ENCODE measurements at places on chromosomes 7 and 10.

GRCh38 chr7:50531928-50532327 is 33.3 kb downstream of the DDC start:
- H3K4me3 ChIP-seq: no peak overlapping the region
- H3K4me1 ChIP-seq: no peaks in the 10 kb centered on the region
- H3K36me3 ChIP-seq: no peaks in the 10 kb centered on the region
- no peak overlapping the region for H3K27ac ChIP-seq
- no peaks in the 10 kb centered on the region for H3K27me3 ChIP-seq

GRCh38 chr7:144818511-144818910 is 17.3 kb downstream of the TPK1 start:
- H3K27ac ChIP-seq: no peak overlapping the region
- H3K36me3 ChIP-seq: no peaks in the 10 kb centered on the region
- no peak overlapping the region for H3K4me3 ChIP-seq
- H3K4me1 ChIP-seq: no peaks in the 10 kb centered on the region

DNA sequence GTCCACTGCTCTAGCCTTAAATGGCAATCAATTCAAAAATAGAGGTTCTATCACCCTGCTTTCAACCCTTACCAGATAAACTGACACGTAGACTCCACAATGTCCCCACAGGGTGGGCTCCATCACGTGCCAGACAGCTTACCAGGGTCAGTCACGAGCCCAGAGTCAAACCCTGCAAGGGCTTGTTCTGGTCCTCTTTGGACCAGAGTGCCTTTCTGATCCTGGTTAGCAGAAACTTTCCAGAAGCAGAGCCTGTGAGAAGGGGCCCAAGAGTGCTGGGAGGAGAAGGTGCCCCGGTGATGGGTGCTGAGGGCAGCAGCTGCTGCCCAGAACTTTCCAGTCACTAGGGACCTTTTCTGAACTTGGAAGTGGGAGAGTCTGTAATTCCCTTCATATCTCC is 354 bp upstream of the GIMAP5 start:
- DNase-seq: no peak
- H3K4me3 ChIP-seq: peak overlapping the region; percentile 45
- H3K27me3 ChIP-seq: peaks cover 3% of the 10 kb centered on the region
- H3K4me1 ChIP-seq: no peaks in the 10 kb centered on the region

- peaks cover 35% of the 10 kb centered on the region for H3K27me3 ChIP-seq
- H3K36me3 ChIP-seq: no peaks in the 10 kb centered on the region
- H3K27ac ChIP-seq: no peak overlapping the region
- H3K4me3 ChIP-seq: no peak overlapping the region
These were observed 65.2 kb downstream of the ELFN1 start for GRCh38 chr7:1735262-1735661.

- no peak overlapping the region for H3K4me3 ChIP-seq
- no peaks in the 10 kb centered on the region for H3K4me1 ChIP-seq
- peaks cover 5% of the 10 kb centered on the region for H3K27me3 ChIP-seq
- H3K27ac ChIP-seq: peak overlapping the region; percentile 68
These were observed 103.7 kb downstream of the PLXNA4 start for GRCh38 chr7:132472463-132473120.

GRCh38 chr10:112981553-112981952 is 31.5 kb downstream of the TCF7L2 start:
- no peak overlapping the region for H3K27ac ChIP-seq
- H3K36me3 ChIP-seq: no peaks in the 10 kb centered on the region
- no peak overlapping the region for H3K4me3 ChIP-seq
- no peaks in the 10 kb centered on the region for H3K27me3 ChIP-seq
- peaks cover 13% of the 10 kb centered on the region for H3K4me1 ChIP-seq

- H3K4me3 ChIP-seq: no peak overlapping the region
- H3K4me1 ChIP-seq: no peaks in the 10 kb centered on the region
- H3K36me3 ChIP-seq: no peaks in the 10 kb centered on the region
- no peak overlapping the region for H3K27ac ChIP-seq
- DNase-seq: no peak
These were observed 254.3 kb downstream of the DYNC1I1 start for GRCh38 chr7:96026611-96027010.

DNA sequence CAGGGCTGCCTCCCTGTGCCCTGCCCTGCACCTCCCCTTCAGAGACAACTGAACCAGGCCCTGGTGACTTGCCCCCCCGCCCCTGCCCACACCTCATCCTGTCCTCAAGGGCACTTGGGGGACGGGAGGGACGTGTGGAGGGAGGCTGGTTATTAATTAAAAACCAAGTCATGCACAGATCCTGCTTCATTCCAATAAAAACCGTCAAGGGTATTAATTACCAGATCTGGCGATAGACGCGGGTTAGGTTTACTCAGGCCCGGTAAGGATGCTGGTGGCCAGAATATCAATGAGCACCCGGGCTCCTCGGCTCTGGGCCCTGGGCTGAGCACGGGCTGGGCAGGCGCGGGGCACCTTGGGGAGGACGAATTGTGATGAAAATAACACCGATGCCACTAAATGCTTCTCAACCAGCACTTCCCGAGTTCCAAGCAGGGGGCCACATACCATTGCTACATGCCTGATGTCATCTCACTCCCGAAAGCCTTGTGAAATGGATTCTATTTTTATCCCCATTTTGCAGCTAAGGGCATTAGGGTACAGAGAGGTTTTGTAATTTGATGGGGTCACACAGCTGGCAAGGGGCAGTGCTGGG is 24.5 kb upstream of the GTF2IRD1 start:
- H3K4me1 ChIP-seq: no peaks in the 10 kb centered on the region
- no peak for DNase-seq
- H3K27me3 ChIP-seq: no peaks in the 10 kb centered on the region
- H3K4me3 ChIP-seq: no peak overlapping the region
- no peak overlapping the region for H3K27ac ChIP-seq

- no peaks in the 10 kb centered on the region for H3K4me1 ChIP-seq
These were observed 676 bp downstream of the PLAC9 start for GRCh38 chr10:80133206-80133605.

GRCh38 chr7:77665161-77665560 is 31.1 kb upstream of the RSBN1L start:
- no peak overlapping the region for H3K27ac ChIP-seq
- DNase-seq: no peak
- no peak overlapping the region for H3K4me3 ChIP-seq
- H3K4me1 ChIP-seq: peaks cover 7% of the 10 kb centered on the region
- no peaks in the 10 kb centered on the region for H3K27me3 ChIP-seq

DNA sequence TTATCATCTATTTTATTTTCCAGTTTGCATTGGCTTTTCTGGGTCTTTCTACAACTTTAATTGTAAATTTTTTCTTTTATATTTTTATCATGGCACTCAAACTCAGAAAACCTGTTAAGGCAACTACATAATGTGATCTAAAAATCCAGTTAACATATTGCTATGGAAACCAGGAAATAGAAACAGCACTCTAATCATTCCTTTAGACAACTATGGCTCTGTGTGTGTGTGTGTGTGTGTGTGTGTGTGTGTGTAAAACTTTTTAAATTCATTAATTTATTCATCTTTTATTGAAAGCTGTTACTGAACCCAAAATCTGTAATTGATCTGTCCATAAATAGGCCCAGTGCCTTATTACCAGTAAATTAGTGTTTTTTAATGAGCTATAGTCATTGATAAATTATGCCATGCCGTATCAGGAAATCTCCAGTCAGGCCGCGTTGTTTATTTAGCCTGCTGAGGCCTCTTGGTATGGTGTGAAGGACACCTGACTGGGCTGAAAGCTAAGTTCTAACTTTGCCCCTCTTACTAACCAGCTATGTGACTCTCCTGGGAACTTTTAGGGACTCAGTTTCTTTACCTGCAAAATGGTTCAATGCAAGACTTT is 1.5 kb upstream of the MET start:
- H3K36me3 ChIP-seq: no peaks in the 10 kb centered on the region
- peaks cover 37% of the 10 kb centered on the region for H3K4me1 ChIP-seq
- H3K27ac ChIP-seq: no peak overlapping the region
- no peaks in the 10 kb centered on the region for H3K27me3 ChIP-seq

DNA sequence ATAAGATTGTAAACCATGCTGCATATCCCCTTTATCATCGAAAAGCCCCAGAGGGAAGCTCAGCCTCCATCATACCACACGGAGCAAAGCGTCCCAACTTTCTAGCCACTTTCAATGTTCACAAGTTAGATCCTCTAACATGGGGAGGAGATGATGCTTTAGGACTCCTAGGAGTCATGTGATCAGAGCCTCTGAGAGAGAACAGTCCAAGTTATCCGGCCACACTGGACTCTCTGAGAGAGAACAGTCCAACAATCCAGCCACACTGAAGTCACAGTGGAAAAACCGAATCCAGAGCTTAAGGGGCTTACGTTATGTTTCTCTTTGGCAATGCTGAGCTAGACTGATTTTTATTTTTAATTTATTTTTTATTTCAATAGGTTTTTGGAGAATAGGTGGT is 72.5 kb downstream of the MALSU1 start:
- no peaks in the 10 kb centered on the region for H3K27me3 ChIP-seq
- H3K4me3 ChIP-seq: no peak overlapping the region
- H3K27ac ChIP-seq: no peak overlapping the region
- DNase-seq: no peak
- no peaks in the 10 kb centered on the region for H3K36me3 ChIP-seq
- H3K4me1 ChIP-seq: no peaks in the 10 kb centered on the region

- H3K27ac ChIP-seq: no peak overlapping the region
- H3K4me1 ChIP-seq: no peaks in the 10 kb centered on the region
- H3K27me3 ChIP-seq: no peaks in the 10 kb centered on the region
- H3K4me3 ChIP-seq: no peak overlapping the region
- no peaks in the 10 kb centered on the region for H3K36me3 ChIP-seq
These were observed 83.8 kb downstream of the BMS1 start for GRCh38 chr10:42866115-42866995.

DNA sequence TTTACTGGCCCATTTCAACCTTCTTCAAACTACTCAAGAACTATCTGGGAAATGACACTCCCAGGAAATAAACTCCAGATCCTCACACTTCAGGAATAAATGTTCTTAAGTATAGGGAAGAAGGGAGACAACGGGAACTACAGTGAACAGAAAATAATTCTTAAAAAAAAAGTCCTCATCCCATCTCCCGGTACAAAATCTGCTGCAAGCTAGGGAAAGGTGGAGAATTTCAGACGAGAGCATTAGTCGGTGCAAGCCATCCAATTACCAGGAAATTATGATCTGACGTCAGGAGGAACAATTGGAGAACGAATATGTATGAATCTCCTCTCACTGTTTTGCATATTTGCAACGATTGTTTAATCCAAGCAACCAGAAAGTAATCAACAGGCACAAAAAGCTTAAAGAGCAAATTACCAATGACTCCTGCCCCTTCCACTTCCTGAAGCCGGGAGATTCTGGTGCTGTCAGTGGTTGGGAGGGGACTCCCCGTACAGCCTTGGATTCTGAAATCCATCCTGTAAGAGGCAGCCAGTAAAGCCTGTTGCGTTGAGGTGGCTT is 15.1 kb upstream of the GATA3 start:
- peaks cover 7% of the 10 kb centered on the region for H3K27me3 ChIP-seq
- no peak overlapping the region for H3K4me3 ChIP-seq
- no peak overlapping the region for H3K27ac ChIP-seq

DNA sequence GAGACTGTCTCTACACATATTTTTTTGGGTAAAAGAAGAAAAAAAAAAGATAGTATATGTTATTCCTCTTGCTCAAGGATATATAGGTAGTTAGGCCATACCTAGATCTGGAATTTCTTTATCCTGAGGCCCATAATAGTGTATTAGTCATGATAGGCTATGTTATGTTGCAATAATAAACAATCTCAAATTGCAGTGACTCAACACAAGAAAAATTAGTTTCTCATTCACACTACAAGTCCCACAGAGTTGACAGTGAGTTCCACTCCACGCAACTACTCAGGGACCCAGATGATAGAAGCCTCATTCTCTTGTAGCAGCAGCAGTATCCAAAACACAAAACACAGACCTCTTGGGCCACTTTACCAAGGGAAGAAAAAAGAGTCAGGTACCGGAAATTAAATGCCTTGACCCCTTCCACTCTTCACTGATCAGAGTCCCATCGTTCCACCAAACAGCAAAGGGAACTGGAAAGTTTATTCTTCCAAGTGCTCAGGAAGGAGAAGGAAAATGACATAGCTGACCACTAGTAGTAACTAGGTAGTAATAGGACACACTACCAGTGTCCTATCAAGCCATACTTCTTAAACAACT is 7.4 kb upstream of the C10orf67 start:
- no peak overlapping the region for H3K27ac ChIP-seq
- no peaks in the 10 kb centered on the region for H3K36me3 ChIP-seq
- no peak for DNase-seq
- H3K4me1 ChIP-seq: peaks cover 8% of the 10 kb centered on the region
- no peaks in the 10 kb centered on the region for H3K27me3 ChIP-seq

DNA sequence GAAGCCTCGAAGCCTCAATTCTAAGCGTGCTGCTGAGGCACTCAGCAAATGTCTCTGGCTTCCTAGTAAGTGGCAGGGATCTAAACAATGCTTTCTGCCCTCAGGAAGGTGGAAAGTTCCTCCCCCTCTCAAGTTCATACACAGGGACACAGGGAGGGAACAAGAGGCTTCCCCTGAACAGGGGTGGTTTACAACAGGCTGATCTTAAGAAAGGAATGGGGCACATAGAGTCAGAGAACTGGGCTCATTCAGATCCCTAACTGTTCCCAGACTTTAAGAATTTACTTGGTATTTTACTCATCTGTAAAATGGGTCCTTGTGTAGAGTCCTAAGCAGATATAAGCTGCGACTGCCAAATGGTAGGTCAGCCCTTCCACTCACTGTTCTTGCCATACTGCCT is 2.5 kb downstream of the TNS3 start:
- no peaks in the 10 kb centered on the region for H3K27me3 ChIP-seq
- peak overlapping the region; percentile 89 for H3K27ac ChIP-seq
- DNase-seq: no peak
- H3K4me1 ChIP-seq: peaks cover 62% of the 10 kb centered on the region
- H3K4me3 ChIP-seq: peak overlapping the region; percentile 4

DNA sequence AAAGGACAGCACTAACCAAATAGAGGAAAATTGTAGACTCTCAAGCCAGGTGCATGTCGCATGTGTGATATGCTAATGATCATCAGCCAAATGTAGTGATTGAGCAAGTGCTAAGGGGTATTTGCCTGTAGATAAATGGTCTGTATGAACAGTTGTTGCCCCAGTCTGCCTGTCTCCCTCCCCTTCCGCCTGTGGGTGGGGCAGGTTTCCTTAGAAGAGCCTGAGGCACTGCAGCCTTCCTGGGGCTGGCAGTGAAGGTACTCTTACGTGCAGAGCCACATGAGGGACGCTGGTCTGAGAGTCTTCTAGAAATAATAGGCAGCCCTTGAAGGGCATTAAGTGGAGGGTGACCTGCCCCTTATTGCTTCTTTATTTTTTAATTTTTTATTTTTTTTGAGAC is 152.1 kb downstream of the SNX10 start:
- no peaks in the 10 kb centered on the region for H3K27me3 ChIP-seq
- H3K27ac ChIP-seq: no peak overlapping the region
- no peaks in the 10 kb centered on the region for H3K4me1 ChIP-seq
- DNase-seq: no peak

DNA sequence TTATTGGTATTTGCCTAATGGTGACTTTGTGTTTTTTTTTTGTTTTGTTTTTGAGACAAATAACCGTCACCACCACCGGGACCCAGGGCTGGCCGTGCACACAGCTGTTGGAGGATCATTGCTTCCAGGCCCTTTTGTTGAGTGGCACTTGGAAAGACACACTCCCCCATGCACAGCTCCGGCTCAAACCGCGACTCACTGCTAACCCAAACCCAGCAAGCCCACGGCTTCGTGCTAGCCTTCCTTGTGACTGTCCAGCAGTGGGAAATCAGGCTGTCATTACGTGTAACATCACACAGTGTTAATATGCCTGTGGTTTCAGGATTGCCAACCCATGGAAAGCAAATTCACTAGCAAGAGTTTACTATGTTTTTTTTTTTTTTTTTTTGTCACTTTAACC is 17.4 kb downstream of the BNIP3 start:
- no peak overlapping the region for H3K4me3 ChIP-seq
- H3K27ac ChIP-seq: no peak overlapping the region
- H3K27me3 ChIP-seq: no peaks in the 10 kb centered on the region
- no peak for DNase-seq
- no peaks in the 10 kb centered on the region for H3K4me1 ChIP-seq
